ENCODE measurements at places on chromosomes 5 and 9.

GRCh38 chr5:107268241-107268640, 402.5 kb downstream of the EFNA5 start:
- no peak for DNase-seq

GRCh38 chr9:93058355-93059010, at the start of gene SUSD3:
Gene SUSD3 (plus strand): TSS chr9:93058701. CDS start chr9:93058743, 42 bp downstream.
- peak; percentile 75 for DNase-seq

GRCh38 chr5:58836351-58836750, 253.5 kb downstream of the RAB3C start:
- DNase-seq = no peak

- no peak for DNase-seq
These were observed 1129.6 kb downstream of the PTPRD start for GRCh38 chr9:9483175-9483574.

GRCh38 chr9:114130141-114130540, 25.2 kb upstream of the COL27A1 start:
- DNase-seq = no peak

GRCh38 chr5:107486489-107486888, 184.2 kb downstream of the EFNA5 start:
- DNase-seq = no peak

GRCh38 chr9:27569406-27569805, 3.9 kb downstream of the C9orf72 start:
- DNase-seq = no peak

- DNase-seq = no peak
These were observed 286.1 kb downstream of the RAB3C start for GRCh38 chr5:58868931-58869330.

GRCh38 chr5:8208307-8208706, 339.4 kb downstream of the MTRR start:
- DNase-seq = no peak

- DNase-seq = no peak
These were observed 20.9 kb downstream of the ZNF474 start for GRCh38 chr5:122150215-122150614.

- DNase-seq = no peak
These were observed 189.5 kb downstream of the TMEM38B start for GRCh38 chr9:105883847-105884246.

GRCh38 chr5:168578538-168579487, at the start of gene PANK3:
Gene PANK3 (minus strand): TSS chr5:168579368. CDS start chr5:168579283, 85 bp downstream.
- no peak for DNase-seq

DNA sequence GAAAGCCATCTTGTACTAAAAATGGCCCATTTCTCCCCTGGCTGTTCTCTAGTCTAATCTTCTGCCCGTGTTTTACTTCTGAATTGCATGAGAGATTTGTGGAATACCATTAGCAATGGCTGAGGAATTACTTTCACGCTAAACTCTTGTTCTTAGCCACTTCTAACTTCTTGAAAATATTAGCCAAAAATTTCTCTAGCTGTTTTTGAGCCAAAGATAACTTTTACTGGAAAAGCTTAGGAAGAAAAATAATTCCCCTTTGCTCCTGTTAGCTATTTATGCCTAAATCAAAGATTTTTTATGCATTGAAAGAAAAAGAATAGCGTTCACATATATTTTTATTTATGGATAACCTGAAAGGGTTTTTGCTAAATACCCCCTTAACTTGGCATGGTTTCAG, 287.8 kb downstream of the MTRR start:
- DNase-seq = no peak

- DNase-seq = no peak
These were observed 43.4 kb downstream of the ANGPTL2 start for GRCh38 chr9:127078988-127079387.

DNA sequence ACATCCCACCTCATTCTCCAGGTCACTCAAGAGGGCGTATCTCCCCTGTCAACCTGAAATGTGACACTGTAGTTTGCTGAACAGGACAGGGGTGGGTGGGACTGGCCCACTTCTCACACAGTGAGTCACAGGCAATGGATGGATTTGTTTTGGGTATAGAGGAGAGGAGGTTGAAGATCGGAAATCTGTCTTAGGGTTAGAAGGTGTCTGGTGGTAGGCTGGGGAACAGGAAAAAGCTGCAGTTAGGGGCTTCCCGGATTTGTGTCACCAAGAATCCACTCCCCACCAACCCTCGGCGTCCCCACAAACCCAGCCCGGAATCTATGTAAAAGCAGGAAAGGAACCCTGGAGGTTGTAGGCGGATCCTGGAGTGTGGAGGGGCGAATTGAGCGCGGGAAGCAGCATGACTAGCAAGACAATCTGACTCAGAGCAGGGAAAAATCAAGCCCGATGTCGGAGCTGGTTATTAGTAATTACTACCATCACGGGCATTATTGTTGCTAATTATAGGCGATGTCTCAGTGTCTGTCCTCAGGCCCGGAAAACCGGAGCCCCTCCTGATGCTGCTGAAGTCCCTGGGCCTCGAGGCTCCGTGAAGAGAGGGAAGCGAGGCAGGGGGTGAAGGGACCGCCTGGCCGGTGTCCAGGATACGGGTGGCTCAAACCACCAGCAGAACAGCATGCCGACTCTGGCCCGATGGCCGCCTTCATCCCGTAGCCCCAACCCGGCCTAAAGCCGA, 1.7 kb upstream of the IRX1 start:
- no peak for DNase-seq

DNA sequence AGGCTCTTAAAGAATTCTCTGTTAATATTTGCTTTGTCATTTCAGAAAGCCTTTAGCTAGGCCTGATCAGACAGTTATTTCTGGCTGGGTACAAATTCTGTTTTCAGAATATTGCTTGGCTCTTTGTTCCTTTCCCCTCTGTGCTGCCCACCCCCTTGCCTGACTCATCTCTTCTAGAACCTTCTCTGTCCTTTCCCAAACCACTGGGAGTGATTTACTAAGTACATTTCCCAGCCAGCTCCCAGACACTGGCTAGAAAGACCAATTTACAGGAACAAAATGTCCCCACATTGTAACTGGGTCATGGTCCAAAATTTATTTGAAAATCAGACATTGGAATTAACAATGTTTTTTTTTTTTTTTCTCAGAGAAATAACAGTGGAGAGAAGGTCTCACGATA, 133.1 kb upstream of the MAP1B start:
- DNase-seq = no peak

DNA sequence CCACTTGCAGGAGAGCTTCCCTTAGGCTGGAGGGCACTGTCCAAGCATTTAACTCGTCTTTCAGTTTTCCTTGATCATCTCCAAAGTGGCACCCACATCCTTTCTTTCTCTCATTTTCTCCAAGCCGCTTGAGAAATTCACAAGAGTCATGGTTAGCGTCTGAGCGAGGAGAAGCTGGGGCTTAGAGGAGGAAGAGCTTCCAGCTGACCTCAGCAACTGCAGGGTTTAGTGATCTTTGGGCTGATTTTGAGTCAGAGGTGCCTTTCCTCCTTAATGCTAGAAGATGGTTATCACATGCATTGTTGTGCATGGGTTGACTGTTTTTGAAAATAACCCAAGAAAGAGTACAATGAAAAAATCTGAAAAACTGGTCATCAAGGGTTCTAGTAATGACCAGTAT, 134.7 kb downstream of the GADD45G start:
- no peak for DNase-seq

DNA sequence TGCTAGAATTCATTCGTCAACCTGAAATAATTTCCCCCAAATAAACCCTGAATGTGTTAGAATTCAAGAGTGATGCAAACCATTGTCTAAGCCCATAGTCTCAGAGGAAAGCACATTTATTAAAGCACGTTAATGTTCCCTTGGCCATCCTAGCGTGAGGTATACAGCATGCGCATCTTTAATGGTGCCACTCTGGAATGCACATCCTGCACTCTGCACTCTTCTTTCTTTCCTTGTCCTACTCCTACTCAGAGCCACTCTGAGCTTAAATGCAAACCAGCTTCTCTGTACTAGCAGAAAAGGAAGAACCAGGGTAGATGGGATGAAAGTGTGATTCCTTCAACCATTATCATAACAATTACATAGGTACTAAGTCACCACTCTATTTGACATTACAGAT, 50.4 kb downstream of the ARL15 start:
- no peak for DNase-seq

- no peak for DNase-seq
These were observed 445.6 kb downstream of the TAF11L14 start for GRCh38 chr5:18079831-18080230.

DNA sequence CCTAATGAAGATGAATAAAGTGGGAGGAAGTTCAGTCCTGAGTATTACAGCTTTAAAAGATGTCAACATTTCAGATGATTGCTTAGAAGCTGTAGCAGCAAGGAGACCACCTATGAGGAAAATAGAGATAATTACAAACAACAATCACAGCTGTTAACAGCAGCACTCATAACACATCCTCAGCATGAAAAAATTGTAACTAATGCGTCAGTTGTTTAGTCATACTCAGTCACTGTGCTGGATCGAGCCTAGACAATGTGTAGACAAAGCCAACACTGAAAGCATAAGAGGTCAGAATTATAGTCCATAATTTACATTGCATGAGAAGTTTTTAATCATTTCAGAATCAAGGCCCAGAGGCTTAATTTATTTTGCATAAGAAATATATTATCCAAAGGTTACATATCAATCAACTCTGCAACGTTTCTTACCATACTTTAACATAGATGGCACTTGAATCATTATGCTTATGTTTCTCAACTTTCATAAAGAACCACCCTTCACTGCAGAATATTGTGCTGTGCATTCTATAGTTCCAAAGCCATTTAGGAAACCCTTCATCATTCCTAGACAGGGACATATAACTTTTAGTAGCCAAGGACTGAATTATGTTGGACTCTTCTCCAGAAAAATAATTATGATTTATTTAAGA, 60.2 kb upstream of the HAPLN1 start:
- DNase-seq = no peak

- no peak for DNase-seq
These were observed 113.1 kb downstream of the KIAA1958 start for GRCh38 chr9:112599732-112600131.

GRCh38 chr9:127107171-127107928, 15.1 kb downstream of the ANGPTL2 start:
- DNase-seq = no peak

DNA sequence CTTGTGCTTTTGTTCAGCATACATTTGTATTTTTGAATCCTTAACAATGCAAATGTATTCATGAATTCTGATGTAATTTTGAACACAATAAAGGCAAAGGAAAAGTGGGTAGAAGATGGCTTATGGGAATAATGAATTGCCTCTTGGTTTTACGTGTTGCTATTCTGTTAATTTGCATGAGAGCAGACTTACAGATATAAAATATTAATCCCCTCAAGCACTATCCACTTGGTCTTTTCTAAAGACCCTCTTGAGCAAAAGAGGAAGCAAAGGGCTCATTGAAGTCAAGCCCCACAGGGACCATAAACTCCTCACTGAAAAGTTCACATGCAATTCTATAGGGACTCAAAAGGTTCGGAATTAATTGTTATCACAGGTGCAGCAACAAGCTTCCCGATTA, 51.9 kb downstream of the OSTF1 start:
- DNase-seq = no peak

- no peak for DNase-seq
These were observed 36.0 kb upstream of the GLIPR2 start for GRCh38 chr9:36100532-36100931.

DNA sequence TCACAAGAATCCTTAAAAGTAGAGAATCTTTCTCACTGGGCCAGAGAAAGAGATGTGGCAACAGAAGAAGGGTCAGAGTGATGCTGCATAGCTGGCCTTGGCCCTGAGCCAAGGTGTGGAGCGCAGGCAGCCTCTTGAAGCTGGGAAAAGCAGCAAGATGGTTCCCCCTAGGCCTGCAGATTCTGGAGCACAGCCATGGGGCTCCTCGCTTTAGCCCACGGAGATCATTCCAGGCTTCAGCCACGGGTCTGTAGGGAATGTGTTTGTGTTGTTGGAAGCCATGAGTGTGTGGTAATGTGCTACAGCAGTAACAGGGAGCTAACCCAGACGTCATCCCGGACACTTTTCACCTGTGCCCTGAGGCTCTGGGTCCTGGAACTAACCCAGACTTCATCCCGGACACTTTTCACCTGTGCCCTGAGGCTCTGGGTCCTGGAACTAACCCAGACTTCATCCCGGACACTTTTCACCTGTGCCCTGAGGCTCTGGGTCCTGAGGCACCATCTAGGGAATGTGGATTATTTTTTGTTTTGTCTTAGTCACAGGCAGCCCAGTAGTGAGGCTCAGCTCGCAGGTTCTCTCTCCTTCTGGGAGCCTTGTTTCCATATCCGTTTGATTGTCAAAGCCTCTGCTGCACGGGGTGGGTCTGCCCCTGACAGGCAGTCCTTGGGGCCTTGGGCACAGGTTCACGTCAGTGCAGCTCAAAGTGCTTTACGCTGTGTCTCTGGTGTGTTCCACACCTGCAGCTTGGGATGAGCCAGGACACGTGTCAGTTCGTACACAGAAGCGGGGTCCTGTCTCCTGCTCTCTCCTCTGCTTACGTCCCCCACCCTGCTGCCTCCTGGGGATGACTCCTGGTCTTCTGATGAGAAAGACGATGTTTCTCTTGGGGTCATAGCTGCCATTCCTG, 56.3 kb upstream of the EXOC3 start:
- DNase-seq = no peak

DNA sequence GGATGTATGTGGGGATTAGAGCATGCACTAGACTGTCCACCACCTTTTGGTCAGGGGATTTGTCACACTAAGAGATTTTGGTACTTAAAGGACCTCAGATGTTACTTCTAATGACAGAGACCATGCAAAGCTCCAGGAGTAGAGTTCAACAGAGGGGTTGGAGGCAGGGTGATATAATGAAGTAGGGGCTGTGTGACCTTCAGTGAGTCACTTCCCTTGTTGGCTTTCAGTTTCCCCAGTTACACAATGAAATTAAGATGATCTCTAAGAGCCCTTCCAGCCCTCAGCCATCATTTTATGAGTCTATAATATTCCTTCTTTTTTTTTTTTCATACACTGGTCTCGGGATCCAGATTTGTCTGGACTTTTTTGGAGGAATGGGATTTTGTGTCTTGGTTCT, 26.8 kb downstream of the GLRA1 start:
- no peak for DNase-seq

DNA sequence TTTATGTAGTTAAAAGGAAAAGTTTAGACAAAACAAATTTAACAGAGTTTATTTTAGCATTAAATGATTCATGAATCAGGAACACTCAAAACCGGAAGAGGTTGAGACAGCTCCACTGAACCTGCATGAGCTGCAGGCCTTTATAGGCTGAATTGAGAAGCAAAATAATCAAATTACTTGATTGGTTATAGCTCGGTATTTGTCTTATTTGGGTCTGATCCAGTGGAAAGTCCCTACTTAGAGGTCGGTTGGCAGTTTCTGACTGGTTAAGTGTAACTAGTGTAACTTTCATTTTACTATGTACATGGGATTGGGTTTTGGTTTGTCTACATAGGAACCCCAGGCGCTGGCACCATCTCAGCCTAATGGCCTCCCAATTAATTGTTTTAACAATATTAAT, 74.1 kb upstream of the PIK3R1 start:
- no peak for DNase-seq

DNA sequence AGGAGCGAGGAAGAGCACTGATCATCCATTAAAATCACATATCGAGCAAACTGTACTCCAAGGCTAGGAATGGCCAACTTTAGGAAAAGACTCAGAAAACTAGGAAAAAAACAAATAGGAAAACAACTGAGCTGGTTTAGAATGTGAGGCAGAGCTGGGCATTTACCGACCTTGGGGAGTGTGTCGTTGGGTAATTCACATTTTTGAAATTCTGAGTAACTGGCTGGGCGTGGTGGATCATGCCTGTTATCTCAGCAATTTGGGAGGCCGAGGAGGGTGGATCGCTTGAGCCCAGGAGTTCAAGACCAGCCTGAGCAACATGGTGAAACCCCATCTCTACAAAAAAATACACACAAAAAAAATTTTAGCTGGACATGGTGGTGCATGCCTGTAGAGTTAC, 70.1 kb downstream of the ZFAND5 start:
- DNase-seq = no peak

Measured in activated CD4-positive, CD25-positive, alpha-beta regulatory T cell treated with anti-CD3 and anti-CD28 coated beads, Interleukin-2, amount 50 U/mL, for 72 hours (primary cell).